ENCODE measurements at places on chromosomes 2 and 18.

DNA sequence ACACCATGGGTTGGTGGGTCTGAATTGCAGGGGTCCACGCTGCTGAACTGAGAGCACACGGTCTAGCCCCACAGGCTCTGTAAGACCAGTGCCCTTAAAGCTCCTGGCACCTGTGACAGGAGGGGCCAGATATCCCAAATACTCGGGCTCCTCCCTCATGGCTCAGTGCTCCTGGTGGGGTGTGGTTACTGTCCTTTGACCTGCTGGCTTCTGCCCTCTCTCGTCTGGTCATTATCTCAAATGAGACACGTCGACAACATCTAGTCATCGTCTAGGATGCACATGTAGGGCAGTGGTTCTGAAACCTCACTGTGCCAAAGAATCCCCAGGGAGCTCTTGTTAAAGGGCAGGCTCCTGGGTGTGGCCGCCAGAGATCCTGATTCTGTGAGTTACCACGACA is 258.4 kb downstream of the LOXHD1 start:
- no peak for DNase-seq

GRCh38 chr18:44764863-44765262 is 84.2 kb downstream of the SETBP1 start:
- DNase-seq, result no peak

GRCh38 chr2:85735691-85736090 is 18.1 kb upstream of the ATOH8 start:
- DNase-seq, result no peak

DNA sequence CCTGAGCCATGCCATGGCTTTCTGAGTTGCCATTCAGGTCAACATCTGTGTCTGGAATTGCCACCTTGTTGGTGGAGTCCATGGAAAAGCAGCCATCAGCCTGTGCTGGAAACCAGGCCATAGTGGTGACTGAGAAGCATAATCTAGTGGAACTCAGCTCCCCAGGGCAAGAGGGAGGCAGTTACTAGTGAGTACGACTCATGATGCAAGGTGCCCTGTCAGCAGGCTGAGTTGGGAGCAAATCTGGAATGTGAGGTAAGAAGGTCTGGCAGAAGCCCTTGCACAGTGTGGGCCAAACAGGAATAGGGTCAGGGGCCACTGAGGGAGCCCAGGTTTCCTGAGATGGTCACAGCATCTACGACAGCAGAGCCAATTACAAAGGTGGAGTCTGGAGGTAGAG is 37.1 kb downstream of the SULT1C2 start:
- no peak for DNase-seq

DNA sequence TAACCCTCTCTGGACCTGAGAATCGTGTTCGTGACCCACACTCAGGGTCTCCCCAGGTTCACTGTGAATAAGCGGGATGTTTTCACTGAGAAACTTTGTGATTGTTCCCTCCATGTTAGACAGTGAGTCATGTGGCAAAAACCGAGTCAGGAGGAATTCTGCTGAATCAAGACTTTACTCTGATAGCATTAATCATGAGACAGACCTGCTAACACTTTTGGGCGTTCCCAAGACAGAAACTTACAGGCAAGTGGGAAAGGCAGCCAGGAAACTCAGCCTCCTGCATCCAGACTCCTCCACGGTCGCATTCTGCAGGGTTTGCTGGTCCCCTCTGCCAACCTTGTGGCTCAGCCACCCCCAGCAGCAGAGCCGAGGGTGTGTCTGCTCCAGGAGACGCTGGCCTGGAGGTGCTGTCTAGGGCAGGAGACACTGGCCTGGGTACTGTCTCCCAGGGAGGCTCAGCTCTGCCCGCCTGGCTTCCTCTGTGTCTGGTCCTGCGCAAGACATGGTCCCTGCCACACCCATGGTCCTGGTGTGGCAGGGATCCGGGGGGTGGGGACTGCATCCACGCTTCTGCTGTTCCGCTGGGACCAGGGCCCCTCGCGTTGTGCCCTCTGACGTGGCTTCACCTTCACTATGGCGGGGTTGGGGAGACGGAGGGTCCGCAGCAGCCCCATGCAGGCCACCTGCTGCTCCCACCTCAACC is 177.4 kb downstream of the TWIST2 start:
- no peak for DNase-seq

GRCh38 chr2:126575631-126576030 is 80.3 kb upstream of the GYPC start:
- no peak for DNase-seq

DNA sequence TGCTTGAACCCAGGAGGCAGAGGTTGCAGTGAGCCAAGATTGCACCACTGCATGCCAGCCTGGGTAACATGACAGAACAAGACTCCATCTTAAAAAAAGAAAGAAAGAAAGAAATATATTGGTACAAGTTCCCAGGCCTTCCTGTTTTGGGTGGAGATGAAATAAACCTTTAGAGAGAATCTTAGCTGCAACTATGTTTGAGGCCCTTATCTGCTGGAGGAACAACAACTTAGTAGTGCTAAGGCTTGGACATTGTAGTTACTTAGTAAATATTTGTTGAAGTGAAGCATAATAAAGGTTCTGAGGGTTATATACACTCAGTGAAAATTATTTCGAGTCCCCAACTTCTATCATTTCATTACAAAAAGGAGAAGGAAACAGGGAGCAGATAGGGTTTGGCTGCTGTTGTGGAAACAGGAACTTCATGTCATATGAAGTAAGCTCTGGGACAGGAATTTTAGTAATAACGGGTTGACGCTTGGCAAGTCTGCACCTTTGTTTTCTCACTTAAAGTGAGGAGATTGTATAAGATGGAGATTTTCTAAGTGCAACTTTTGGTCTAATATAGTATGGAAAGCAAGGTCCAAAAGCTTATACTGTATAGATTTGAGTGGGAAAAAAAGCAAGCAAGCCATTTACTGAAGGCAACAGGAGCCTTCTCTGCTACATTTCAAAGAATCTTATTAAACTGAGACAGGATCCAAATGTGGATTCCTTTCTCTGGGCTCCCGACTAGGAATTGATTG is 40.0 kb upstream of the AGPS start:
- DNase-seq, result no peak

DNA sequence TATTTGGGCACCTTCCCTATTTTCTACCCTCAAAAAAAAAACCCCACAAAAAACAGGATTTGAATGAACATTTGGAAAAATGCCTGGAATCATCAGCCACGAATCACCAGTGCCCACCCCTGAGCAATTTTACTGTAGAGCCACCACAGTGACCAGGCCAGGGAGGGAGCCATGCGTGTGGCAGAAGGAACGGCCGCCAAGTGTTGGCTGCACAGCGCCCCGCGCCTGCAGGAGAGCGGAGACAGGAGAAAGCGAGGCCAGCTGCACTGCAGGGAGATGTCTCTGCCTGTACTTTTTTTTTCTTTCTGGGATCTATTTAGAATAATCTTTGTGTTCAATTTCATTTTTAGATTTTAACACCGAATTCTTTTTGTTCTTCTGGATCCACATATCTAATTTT is 269.3 kb upstream of the RAB12 start:
- DNase-seq, result no peak

GRCh38 chr2:171036532-171036931 is 107.5 kb downstream of the GORASP2 start:
- no peak for DNase-seq

DNA sequence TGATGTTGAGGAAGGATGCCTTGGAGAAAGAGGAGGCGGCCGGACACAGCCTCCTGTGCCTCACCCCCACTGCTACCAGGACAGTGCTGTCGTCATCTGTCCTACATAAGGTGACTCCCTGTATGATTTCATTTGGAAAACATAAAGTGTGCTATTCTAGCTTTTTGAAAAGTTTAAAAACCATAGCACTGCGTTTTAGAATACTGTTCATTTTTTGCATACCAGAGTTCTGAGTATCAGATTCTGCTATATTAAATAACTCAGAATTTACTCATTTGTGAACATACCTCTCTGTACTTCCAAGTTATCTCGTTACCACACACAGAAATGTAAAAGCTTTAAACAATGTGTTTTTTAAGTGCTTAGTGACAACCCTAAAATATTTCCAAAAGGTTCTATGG is 302.9 kb downstream of the LRRTM1 start:
- DNase-seq, result no peak

- DNase-seq, result peak; percentile 36
Measured at GRCh38 chr2:70981421-70981820, 3.0 kb downstream of the ANKRD53 start.

GRCh38 chr2:113799375-113799774 is 42.9 kb upstream of the SLC35F5 start:
- no peak for DNase-seq

- DNase-seq, result no peak
Measured at GRCh38 chr2:468648-469336, 180.9 kb upstream of the ALKAL2 start.

DNA sequence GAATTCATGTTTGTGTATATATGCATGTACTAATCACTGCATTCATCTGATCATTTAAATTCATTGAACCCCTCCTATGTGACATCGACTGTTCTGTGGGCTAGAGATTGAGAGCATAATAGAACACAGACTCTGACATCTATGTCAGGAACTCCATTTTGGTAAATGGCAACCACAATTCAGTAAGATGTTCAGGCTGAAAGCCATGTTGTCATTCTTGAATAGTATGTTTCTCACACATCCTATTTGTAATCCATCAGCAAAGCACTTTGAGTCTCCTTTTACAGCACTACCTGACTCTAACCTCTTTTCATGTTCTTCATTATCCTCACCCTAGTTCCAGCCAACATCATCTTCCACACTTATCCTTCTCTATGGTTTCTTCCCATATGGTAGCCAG is 413.8 kb upstream of the MEX3C start:
- DNase-seq, result no peak

- no peak for DNase-seq
Measured at GRCh38 chr2:11104794-11105660, 50.2 kb upstream of the SLC66A3 start.

DNA sequence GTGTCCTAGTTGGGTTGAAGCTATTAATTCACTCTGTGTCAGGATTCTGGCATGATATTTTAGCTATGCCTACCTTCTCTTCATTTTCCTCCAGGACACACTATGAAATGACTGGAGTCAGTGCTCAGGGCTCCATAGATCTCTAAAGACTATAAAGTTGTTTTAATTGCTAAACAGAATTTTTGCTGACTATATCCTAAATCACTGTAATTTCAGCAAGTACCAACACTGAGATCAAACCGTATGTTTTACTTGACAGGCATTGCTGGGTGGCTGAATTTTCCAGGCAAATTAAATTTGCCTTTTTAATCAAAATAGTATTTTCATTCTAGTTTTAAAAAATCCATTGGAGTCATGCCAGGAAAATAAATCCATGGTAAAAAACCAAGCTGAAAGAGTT is 138.1 kb downstream of the LRP1B start:
- DNase-seq, result no peak

DNA sequence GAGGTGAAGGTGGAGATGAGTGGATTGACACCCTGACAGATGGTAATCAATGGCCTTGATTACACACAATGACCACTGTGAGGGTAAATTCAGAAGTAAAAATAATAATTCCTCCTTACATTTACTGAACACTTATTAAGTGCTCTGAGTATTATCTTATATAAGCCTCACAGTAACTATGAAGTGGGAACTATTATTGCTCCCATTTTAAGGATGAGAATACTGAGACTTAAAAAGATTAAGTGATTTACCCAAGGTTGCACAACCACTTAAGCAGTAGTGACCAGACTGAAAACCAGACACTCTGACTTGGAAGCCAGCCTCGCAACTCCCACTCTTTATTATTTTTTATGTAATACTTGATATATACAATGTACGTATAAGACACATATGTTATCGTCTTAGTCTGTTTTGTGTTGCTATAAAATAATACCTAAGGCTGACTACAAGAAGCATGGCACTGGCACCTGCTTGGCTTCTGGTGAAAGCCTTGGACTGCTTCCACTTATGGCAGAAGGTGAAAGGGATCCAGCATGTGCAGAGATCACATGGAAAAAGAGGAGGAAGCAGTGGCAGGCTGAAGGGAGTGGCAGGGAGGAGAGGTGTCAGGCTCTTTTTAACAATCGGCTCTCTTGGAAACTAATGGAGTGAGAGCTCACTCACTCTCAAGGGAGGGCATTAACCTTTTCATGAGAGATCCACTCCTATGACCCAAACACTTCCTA is 41.5 kb upstream of the C1D start:
- DNase-seq, result no peak

- no peak for DNase-seq
Measured at GRCh38 chr2:181954538-181954883, 31.1 kb upstream of the PPP1R1C start.

DNA sequence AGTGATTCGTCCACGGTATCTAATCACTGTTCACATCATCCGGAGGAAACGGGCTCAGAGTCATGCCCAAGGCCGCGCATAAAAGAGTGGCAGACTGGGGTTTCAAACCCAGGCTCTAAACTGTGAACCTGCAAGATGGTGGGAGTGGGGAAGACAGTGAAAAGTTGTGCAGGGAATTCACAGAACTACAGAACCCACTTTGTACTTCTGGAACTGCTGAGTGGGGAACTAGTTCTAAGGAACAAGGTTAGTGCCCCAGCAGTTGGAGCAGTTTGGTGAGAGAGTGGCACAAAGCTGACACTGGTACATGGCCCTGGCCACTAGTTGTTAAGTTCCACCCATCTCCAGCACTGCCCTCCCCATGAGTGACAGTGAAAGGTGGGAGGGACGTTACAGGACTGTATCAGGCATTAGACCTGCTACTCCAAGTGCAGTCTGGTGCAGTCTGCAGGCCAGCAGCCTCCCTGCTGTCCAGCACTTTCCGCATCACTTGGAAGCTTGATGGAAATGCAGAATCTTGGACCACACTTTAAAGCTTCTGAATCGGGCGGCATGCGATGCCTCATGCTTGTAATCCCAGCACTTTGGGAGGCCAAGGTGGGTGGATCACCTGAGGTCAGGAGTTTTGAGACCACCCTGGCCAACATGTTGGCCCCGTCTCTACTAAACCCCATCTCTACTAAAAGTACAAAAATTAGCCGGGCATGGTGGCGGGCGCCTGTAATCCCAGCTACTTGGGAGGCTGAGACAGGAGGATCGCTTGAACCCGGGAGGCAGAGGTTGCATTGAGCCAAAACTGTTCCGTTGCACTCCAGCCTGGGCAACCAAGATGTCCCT is 47.3 kb downstream of the C2orf42 start:
- DNase-seq, result peak; percentile 70

DNA sequence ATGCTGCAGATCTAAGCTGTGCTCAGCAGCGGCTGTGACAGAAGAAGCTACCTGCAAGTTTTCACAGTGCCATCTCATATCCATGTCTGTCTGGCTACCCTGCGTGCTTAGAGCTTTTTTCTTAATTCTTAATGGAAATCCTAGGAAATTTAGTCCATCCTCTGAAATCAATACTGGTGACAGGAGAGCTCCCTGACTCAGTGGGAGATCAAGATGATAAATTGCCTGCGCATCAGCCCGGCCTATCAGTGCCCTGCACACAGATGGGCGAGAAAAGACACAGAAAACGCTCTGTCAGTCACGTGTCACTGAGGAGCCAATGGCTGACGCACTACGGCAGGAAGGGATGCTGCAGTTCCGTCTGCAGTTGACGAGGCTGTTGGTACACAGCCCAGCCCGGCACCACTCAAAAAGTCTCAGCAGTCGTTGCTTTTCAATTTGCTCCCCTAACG is 819.6 kb upstream of the FSHR start:
- DNase-seq, result peak; percentile 85

GRCh38 chr2:65866148-65866547 is 433.7 kb upstream of the SPRED2 start:
- DNase-seq, result no peak

Measured in right forelimb (tissue), 1 donor.